Hematopoietic multipotent progenitor cell treated with erythropoietin and hydrocortisone succinate and interleukin-3 and kit ligand, for 8 days (in vitro differentiated cells): ENCODE measurements at places on chromosomes 3 and 15.

GRCh38 chr3:194169595-194169994 lies 33.6 kb downstream of the HES1 start:
- no peak for DNase-seq

DNA sequence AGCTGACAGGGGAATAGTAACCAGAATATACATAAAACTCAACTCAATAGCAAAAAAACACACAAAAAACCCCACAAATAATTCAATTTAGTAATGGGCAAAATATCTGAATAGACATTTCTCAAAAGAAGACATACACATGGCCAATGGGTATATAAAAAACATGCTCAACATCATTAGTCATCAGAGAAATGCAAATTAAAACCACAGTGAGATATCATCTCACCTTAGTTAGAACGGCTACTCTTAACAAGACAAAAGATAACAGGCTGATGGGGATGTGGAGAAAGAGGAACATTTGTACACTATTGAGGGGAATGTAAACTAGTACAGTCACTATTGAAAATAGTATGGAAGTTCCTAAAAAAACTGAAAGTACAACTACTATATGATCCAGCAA lies 678.6 kb downstream of the MECOM start:
- no peak for DNase-seq

DNA sequence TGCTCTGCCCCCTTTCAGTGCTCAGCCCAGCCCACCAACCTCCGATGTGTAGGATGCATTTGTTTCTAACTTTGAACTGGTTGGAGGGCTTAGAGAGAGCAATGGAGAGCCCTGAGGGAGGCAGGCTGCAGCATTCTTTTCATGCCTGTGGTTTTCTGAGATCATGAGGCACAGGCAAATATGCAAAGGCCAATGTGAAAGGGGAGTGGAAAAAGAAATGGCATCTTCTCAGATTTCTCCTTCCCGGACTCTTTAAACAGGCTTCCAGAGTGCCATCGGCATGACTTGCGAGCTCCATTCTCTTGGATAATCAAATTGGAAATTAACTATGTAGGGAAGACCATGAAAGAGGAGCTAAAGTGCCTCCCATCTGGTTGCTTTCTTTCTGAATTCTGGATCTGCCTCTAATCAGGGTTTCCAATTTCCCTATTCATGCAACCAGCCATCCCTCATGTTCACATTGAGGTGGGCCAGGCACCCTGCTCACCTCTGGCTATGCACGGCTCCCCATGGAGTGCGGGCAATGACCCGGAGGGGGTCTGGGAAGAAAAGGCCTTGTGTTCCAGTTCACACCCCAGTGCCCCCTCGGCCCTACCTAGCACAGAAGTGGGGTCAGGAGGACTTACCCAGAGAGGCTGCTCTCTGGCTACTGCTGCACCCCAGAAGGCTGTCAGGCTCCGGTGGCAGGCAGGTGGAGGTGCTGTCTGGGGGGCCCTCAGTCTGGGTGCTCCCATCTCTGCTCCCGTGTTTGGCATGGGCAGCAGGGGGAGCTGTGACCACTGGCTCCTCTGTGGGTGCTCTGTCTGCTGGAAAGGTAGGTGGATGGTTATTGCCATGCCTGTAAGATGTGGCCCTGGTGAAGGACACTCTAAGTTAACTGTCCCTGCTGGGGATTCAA lies 16.1 kb downstream of the AMOTL2 start:
- peak; percentile 16 for DNase-seq

DNA sequence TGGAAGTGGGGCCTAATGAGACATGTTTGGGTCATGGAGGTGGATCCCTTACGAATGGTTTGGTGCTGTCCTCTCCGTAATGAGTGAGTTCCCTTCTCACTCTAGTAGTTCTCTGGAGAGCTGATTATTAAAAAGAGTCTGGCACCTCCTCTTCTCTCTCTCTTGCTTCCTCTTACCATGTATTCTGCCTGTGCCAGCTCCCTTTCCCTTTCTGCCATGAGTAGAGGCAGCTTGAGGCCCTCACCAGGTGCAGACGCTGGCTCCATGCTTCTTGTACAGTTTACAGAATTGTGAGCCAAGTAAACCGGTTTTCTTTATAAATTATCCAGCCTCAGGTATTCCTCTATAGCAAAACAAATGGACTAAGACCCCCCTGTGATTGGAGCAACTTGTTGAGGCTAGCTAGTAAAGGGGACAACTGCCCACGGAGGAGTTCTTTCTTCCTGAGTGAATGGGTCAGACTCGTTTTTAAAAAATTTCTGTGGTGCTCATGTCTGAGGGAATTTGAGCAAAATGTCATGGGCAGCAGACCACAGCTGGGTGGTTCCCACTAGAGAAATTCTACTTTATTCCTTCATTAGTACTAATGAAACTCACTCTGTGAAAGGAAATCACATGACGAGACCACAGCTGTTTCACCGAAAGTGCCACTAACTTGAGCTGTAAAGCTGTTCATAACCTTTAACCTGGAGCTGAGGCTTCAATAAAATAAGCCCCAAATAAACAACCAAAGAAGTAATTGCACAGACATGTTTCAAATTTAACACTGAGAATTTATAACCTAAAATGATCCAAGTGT lies 210.0 kb downstream of the NFKBIZ start:
- no peak for DNase-seq

- no peak for DNase-seq
Measured at GRCh38 chr15:53963801-53964200, 14.4 kb upstream of the UNC13C start.

DNA sequence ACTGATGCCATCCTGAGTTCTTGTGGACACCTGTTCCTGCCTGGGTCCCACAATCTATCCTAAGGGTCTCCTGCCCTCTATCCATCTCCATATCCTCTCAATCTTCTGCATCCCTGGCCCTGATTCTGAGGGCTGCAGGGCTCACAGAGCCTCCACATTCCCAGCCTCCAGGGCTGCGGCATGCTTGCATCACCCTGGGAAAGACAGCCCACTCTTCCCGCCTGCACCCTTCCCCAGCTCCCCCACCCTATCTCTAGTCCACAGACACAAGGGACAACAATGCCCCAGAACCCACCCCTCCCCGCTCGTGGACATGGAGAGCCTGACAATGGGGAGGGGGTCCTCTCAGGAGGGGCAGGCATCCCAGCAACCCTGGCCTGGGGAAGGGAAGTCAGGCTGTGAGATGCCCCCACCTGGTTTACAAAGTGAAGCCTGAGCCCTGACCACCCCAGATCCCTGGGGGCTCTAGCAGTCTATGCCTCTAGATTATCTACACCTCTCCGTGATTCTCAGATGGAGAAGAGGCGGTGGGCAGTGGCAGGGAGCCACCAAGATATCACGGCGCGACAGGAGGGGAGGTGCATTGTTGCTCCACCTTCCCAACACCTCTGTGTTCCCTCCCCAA lies 10.3 kb downstream of the SEMA3G start:
- DNase-seq = no peak

DNA sequence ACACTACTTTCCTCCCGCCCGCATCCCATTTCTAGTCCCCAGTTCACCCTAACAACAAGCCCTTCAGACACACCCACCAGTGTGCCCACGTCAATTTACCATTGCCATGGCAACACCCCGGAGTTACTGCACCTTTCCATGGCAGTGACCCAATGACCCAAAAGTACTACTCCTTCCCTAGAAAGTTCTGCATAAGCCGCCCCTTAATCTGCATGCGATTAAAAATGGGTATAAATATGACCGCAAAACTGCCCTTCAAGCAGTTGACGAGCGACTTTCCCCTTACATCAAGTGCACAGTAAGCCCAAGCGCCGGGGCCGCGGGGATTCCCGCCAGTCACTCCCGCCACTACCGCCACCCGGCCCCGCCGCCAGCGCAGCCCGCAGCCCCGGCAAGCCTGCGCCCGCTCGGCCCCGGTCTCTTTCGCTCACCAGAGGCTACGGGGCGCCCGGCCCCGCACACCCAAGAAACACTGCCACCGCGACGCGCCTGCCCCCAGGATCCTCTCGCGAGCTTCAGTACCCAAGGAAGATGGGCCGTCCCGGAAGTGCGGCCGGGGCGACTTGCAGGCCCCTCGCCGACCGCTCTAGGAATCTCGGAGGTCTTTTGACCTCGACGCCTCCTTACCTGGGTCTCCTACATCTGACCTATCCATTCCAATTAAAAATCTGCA lies 27.2 kb upstream of the ZNF502 start:
- DNase-seq = peak; percentile 34

GRCh38 chr15:97874139-97874538 lies 86.4 kb upstream of the ARRDC4 start:
- no peak for DNase-seq

DNA sequence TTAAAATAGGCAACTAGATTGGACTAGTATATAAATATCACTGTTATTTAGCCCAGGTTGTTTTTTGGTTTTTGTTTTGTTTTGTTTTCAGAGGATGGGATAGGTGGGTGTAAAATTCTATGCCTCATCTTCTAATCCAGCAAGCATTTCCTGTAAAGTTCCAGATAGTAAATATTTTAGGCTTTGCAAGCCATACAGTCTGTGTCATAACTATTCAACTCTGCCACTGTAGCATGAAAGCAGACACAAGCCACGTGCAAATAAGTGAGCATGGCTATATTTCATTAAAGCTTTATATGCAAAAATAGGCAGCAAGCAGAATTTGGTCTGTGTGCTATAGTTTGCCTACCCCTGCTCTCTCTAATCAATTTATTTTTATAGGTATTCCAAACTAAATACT lies 657.3 kb upstream of the TGFBR2 start:
- no peak for DNase-seq

DNA sequence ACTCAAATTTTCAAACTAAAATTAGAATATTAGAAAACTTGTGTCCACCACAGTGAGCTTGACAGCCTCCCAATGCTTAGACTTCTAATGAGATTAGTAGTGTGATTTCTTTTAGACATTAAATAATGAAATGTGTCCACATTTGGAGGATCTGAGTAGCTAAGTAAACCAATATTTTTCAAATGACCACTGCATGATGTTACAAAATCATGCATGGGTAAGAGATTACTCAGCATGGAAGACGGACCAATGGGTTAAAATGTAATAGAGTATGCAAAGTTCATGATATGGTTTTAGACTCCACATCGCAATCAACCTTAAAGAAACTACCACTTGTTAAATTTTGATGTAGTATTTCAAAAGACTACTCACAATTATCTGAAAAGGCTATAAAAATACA lies 130.6 kb downstream of the IMPG2 start:
- DNase-seq = no peak
